Lower leg skin (tissue), 4 donors: ENCODE measurements at places on chromosomes 13 and 19. TPM values are rescaled to one million over a fixed set of nuclear protein-coding genes. Genes with fewer than 3 reads are reported as not detected.

The LILRA6 gene
- total RNA-seq: 1.6 TPM

The LGALS4 gene
- total RNA-seq: 1.1 TPM

The C19orf81 gene
- total RNA-seq: 1.4 TPM

The POU4F1 gene
- not detected for total RNA-seq

The ICAM5 gene
- not detected for total RNA-seq

GRCh38 chr13:110713642-110713952, at the start of gene ING1:
Gene ING1, plus strand, starts transcription at chr13:110713700. Its CDS starts 450 bp downstream, at chr13:110714150.
- no peak for DNase-seq

GRCh38 chr19:15288146-15288963, 44.0 kb downstream of the BRD4 start:
- peak; percentile 90 for DNase-seq

DNA sequence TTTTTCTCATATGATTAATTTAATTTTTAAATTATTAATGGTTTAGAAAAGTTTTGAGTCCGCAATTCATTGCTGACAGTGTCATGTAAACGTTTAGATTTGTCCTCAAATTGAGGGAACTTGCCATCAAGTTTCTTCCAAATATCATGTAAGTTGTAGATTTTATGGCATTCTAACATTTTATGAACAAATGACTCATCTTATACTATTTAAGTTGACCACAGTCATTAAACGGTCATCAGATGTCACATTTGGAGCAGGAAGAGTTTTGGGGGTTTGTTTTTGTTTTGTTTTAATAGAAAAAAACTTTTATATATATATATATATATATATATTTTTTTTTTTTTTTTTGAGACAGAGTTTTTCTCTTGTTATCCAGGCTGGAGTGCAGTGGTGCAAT, 4.3 kb downstream of the ZNF114 start:
- no peak for DNase-seq

DNA sequence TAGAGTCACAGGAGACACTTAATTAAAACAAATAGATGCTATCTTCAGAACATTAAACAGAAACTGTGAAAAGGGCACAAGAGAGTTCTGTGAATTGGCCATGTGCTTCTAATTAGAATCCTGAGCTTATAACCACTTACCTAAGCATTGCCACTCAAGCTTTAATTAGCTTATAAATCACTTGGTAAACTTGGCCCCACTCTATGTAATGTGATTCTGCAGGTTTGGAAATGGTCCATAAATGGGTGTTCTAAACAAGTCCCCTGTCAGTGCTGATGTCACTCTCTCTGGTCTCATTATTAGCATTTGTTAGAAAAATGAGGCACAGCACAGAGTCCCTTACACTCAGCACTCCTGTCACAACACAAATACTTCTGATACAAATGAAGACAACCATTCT, 18.0 kb downstream of the ZNF91 start:
- DNase-seq: no peak

GRCh38 chr19:48249502-48250014, 6.2 kb downstream of the CARD8 start:
- peak; percentile 33 for DNase-seq
